ENCODE measurements at places on chromosomes 1 and 21. TPM values are rescaled to one million over a fixed set of nuclear protein-coding genes. Genes with fewer than 3 reads are reported as not detected.

DNA sequence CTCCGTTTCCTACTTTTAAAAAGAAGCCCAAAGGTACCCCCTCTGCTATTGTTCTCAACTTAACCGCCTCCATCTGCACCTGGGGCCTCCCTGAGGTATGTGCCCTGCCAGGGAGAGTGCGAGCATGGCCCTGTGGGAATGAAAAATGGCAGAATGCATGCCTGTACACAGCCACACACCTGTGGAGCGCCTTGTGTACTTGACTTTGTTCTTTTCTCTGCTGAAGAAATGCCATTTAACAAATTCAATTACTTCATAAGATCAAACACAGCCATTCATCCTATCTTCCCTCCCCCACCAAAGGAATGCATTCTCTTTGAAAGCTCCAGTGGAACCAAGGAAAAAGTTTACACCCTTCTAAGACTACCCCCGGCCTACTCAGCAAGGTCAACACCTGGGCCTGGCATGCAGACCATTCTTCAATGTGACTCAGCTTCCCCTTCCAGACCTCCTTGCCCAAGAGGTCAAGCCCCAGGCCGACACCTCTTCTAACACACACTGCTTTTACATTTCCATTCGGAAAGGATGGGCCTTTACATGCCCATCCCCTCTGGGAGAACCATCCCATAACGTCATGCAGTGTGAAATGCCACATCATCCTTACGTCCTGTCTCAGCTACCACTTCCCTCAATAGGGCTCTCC lies 123.7 kb downstream of the SMYD2 start:
- peaks cover 34% of the 10 kb centered on the region for H3K4me1 ChIP-seq
- H3K27me3 ChIP-seq = no peaks in the 10 kb centered on the region
- H3K27ac ChIP-seq = peak overlapping the region; percentile 9
- H3K4me3 ChIP-seq = no peak overlapping the region
- H3K36me3 ChIP-seq = peaks cover 4% of the 10 kb centered on the region
- DNase-seq = no peak

DNA sequence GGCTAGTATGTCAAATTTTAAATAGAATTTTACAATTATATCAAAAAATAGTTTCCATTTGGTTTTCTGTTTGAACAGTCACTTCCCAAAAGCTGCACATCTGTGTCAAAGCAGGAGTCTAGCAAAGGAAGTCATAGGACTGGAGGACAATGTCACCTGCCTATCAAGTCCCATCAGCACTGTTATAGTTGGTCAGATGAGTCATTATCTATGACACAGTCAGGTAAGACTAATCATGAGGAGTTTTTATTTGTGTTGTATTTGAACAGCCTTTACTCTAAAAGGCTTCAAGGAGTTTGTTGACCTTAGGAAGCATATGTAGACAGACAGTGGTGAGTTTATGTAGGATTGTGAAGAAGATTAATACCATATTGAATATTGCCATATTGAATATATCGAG lies 74.2 kb upstream of the QSOX1 start:
- H3K4me1 ChIP-seq = no peaks in the 10 kb centered on the region
- H3K36me3 ChIP-seq = peaks cover 20% of the 10 kb centered on the region
- H3K4me3 ChIP-seq = no peak overlapping the region
- DNase-seq = no peak
- no peaks in the 10 kb centered on the region for H3K27me3 ChIP-seq

GRCh38 chr1:175225805-175226129 lies 33.2 kb upstream of the KIAA0040 start:
- H3K36me3 ChIP-seq = no peaks in the 10 kb centered on the region
- no peak for DNase-seq

- DNase-seq = no peak
- no peaks in the 10 kb centered on the region for H3K4me1 ChIP-seq
- no peak overlapping the region for H3K27ac ChIP-seq
- H3K27me3 ChIP-seq = no peaks in the 10 kb centered on the region
These were observed 36.0 kb downstream of the FABP3 start for GRCh38 chr1:31336687-31337467.

DNA sequence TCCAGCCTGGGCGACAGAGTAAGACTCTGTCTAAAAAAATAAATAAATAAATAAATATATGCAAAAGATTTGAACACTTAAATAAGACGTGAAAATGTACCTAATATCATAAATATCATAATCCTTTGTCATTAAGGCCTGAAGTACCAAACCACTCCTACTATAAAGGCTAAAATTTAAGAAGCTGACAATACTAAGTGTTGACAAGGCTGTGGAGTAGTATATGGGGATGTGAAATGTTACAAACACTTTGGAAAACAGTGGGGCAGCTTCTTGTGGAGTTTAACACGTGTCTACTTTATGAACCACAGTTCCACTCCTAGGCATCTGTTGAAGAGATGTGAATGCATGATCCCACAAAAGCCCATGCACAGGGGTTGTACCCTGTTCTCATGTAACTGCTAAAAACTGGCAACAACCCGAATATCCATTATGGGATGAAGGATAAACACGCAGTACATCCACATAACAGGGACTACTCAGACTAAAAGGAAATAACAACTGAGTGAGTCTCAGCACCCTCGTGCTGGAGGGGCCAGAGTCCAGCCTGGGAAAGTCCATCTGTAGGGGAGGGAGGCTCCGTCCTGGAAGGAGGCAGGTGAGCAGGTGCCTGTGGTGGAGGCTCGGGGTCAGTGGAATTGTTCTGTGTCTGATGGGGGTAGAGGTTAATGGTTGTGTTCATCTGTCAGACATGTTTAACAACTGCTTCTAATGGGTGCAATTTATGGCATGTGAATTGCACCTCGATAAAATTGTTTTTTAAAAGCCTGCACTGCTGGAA lies 6.7 kb upstream of the SLC19A1 start:
- no peak for DNase-seq
- no peak overlapping the region for H3K4me3 ChIP-seq
- peak overlapping the region; percentile 72 for H3K27ac ChIP-seq

- H3K27me3 ChIP-seq = peaks cover 26% of the 10 kb centered on the region
- peak; percentile 59 for DNase-seq
- peaks cover 20% of the 10 kb centered on the region for H3K4me1 ChIP-seq
- H3K27ac ChIP-seq = peak overlapping the region; percentile 66
- H3K36me3 ChIP-seq = no peaks in the 10 kb centered on the region
These were observed 72.8 kb downstream of the PLEKHA6 start for GRCh38 chr1:204286831-204287421.

GRCh38 chr1:11967028-11967547 lies 13.2 kb upstream of the MFN2 start:
- H3K36me3 ChIP-seq = peaks cover 4% of the 10 kb centered on the region
- H3K4me3 ChIP-seq = no peak overlapping the region
- peaks cover 5% of the 10 kb centered on the region for H3K4me1 ChIP-seq
- no peaks in the 10 kb centered on the region for H3K27me3 ChIP-seq

DNA sequence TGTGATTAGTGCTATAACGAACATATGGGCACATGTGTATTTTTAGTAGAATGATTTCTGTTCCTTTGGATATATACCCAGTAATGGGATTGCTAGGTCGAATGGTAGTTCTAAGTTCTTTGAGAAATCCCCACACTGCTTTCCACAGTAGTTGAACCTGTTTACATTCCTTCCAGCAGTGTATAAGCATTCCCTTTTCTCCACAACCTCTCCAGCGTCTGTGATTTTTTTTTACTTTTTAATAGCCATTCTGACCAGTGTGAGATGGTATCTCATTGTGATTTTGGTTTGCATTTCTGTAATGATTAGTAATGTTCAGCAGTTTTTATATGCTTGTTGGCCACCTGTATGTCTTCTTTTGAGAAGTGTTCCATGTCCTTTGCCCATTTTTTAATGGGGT lies 81.8 kb upstream of the SLC44A3 start:
- peaks cover 12% of the 10 kb centered on the region for H3K4me1 ChIP-seq
- no peak for DNase-seq
- peaks cover 13% of the 10 kb centered on the region for H3K27me3 ChIP-seq
- H3K27ac ChIP-seq = no peak overlapping the region

Gene OR2T34
- not detected for total RNA-seq

Gene UBL4B
- not detected for total RNA-seq

Gene F13B
- not detected for total RNA-seq

DNA sequence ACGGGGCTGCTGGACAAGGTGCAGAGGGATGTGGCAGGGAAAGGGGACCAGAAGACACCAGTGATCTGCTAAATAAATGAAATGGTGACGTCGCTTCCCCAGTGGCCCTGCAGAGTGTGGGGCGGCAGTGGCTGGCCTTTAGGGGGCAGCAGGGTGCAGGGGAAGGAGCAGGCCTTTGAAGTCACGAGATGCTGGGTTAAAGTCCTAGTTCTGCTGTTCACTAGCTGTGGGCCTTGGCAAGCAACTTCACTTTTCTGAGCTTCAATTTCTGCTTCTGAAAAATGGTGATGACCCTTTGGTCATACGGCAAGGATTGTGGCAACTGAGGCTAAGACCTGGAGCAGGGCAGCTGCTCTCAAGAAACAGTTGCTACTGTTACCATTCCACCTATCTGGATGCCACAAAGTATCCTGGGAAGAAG lies 9.2 kb upstream of the GALE start:
- peaks cover 16% of the 10 kb centered on the region for H3K4me1 ChIP-seq
- no peak overlapping the region for H3K4me3 ChIP-seq
- H3K36me3 ChIP-seq = peaks cover 22% of the 10 kb centered on the region
- no peaks in the 10 kb centered on the region for H3K27me3 ChIP-seq
- H3K27ac ChIP-seq = peak overlapping the region; percentile 28
- DNase-seq = peak; percentile 86

DNA sequence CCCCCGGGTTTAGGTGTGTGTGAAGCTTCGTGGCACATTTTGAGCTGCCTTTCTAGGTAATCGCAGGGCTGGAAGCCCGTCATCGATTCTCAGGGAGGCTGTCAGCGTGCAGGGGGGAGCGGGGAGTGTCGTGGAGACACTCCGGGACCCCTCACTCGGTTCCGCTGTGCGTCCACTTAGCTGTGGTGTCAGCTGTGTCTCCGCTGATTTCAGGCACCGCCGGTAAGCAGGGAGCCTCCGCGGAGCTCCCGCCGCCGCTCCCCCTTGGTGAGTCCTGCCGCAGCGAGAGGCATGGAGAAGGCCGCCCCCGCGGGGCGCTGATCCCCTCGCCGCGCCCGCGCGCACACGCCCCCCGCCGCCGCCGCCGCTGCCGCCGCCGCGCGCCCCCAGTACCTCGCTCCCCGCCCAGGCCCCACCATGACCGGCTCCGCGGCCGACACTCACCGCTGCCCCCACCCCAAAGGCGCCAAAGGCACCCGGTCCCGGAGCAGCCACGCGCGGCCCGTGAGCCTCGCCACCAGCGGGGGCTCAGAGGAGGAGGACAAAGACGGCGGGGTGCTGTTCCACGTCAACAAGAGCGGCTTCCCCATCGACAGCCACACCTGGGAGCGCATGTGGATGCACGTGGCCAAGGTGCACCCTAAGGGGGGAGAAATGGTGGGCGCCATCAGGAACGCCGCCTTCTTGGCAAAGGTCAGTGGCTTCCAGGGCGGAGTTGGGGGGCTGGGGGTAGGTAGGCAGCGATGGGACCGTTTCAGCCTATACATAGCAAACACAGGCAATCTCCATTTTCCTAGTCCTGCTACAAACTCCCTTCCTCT lies 995 bp downstream of the VASH2 start:
- H3K27me3 ChIP-seq = peaks cover 70% of the 10 kb centered on the region
- no peak for DNase-seq
- no peaks in the 10 kb centered on the region for H3K36me3 ChIP-seq
- H3K4me1 ChIP-seq = peaks cover 13% of the 10 kb centered on the region

- H3K27ac ChIP-seq = peak overlapping the region; percentile 92
- H3K4me1 ChIP-seq = peaks cover 45% of the 10 kb centered on the region
- DNase-seq = peak; percentile 58
- no peaks in the 10 kb centered on the region for H3K27me3 ChIP-seq
These were observed 18.0 kb downstream of the KIAA0319L start for GRCh38 chr1:35539073-35539823.

Gene IGSF3
- 0.48 TPM for total RNA-seq

Gene IFI44
- 338 TPM for total RNA-seq

GRCh38 chr1:119254067-119254720 lies 113.7 kb upstream of the WARS2 start:
- H3K4me1 ChIP-seq = no peaks in the 10 kb centered on the region
- H3K4me3 ChIP-seq = no peak overlapping the region
- H3K36me3 ChIP-seq = no peaks in the 10 kb centered on the region
- no peak overlapping the region for H3K27ac ChIP-seq

DNA sequence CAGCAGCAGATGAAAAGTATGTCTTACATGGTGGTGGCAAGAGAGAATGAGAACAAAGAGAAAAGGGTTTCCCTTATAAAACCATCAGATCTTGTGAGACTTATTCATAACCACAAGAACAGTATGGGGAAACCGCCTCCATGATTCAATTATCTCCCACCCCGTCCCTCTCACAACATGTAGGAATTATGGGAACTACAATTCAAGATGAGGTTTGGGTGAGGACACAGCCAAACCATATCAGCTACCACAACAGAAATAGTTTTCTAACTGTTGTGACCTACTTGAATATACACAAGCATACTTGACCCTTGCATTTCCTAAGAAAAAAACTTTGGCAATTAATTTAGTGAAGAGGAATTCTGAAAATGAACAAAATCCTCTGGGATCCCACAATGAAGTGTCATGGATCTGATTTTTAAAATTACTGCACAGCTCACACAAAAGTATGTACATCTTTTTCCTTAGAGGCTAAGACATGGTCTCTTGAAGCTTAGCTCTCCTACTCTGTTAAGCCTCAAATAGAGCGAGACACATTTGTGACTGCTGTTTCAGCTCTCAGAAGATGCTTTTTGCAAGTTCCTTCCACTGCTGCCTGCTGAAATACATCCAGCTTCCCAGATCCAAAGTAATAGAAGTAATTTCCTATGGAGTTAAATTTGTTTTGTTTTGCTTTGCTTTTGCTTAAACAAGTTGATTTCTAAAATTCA lies 265.8 kb downstream of the DPYD start:
- no peaks in the 10 kb centered on the region for H3K27me3 ChIP-seq
- H3K4me1 ChIP-seq = no peaks in the 10 kb centered on the region

Gene LRRC53
- total RNA-seq = not detected

- no peak overlapping the region for H3K4me3 ChIP-seq
- H3K27me3 ChIP-seq = peaks cover 2% of the 10 kb centered on the region
- peaks cover 50% of the 10 kb centered on the region for H3K4me1 ChIP-seq
- no peak overlapping the region for H3K27ac ChIP-seq
These were observed 5.5 kb upstream of the LGALS8 start for GRCh38 chr1:236518322-236518721.

- no peak overlapping the region for H3K4me3 ChIP-seq
- H3K36me3 ChIP-seq = no peaks in the 10 kb centered on the region
- no peak overlapping the region for H3K27ac ChIP-seq
- H3K4me1 ChIP-seq = no peaks in the 10 kb centered on the region
These were observed 93.3 kb downstream of the TBX15 start for GRCh38 chr1:118894836-118895235.

Gene COL16A1
- total RNA-seq = not detected
